ENCODE measurements at places on chromosomes 5 and 9. TPM values are rescaled to one million over a fixed set of nuclear protein-coding genes. Genes with fewer than 3 reads are reported as not detected.
A peak's percentile ranks its signal among the peaks of the same experiment; 100 is the strongest.

The SGCD gene
- total RNA-seq = 0.18 TPM

- DNase-seq = no peak
Observed at GRCh38 chr9:38765101-38765500, 45.2 kb upstream of the FAM240B start.

DNA sequence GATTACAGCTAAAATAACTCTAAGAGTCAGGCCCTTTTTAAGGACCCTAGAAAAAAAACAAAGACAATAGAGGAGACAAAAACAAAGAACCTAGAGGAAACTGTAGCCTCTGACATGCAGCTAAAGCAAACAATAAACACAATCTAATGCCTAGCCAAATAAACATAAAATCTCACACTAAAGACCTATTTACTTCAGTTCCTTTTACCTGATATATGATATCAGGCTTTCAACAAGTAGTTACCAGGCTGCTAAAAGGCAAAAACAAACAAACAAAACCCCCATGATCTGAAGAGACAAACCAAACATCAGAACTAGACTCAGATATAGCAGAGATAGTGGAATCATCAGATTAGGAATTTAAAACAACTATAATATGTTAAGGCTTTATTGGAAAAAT, 226.5 kb upstream of the POU5F2 start:
- DNase-seq = no peak

The PCDHB15 gene
- total RNA-seq = 0.16 TPM

DNA sequence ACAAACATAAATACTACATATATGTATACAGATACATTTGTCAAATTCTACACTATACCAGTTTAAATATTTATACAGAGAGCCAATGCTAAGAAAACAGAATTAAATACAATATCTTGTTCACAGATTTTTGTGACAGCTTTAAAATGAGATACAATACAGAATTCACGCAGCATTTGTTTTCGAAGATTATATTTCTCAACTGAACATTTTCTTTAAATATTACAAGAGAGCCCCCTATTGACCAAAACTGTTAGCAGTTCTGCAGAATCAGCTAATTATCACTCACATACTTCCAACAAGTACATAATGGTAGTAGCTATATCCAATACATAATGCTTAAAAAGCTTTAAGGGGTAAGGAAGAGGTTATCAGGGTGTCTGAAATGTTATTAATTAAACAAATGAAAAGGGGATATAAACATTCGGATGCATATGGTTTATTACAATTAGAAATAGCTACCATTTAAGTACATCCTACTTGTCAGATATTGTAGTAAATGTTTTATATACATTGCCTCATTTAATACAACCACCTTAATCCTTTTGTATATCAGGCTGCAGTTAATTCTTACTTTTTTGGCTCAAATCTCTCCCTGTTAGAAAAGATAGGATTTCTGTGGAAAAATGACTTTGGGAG, 31.7 kb downstream of the ZDHHC21 start:
- DNase-seq = no peak

- peak; percentile 4 for DNase-seq
Observed at GRCh38 chr9:112112941-112113681, 62.0 kb downstream of the SUSD1 start.

- DNase-seq = no peak
Observed at GRCh38 chr9:130689937-130690700, 3.5 kb upstream of the EXOSC2 start.

DNA sequence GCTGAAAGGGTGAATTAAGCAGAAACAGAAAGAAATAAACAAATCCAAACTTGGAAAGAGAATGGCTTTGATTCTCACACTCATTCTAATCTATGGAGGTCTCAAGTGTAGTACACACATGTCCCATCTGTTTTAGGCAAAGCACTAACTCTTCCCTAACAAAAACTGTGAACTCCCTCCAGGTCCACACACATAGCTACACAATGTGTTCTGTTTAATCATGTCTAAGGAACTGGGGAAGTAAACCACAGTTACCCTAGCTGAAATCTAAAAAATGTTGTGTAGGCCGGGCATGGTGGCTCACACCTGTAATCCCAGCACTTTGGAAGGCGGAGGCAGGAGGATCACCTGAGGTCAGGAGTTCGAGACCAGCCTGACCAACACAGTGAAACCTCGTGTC, 118.7 kb upstream of the FST start:
- DNase-seq = no peak

GRCh38 chr5:5929291-5930020, 448.9 kb downstream of the MED10 start:
- DNase-seq = no peak

The PKD2L2 gene
- not detected for total RNA-seq
